ENCODE measurements at places on chromosomes 1 and 21. TPM values are rescaled to one million over a fixed set of nuclear protein-coding genes. Genes with fewer than 3 reads are reported as not detected.

Gene NEK2
- 18.5 TPM for total RNA-seq

Gene DIO1
- total RNA-seq = not detected

Gene FMOD
- 63.0 TPM for total RNA-seq

Gene FLVCR1
- total RNA-seq = 6.9 TPM

Gene DNASE2B
- total RNA-seq = not detected

Gene ACOT11
- 3.2 TPM for total RNA-seq

Gene PCAT6
- total RNA-seq = 0.25 TPM

Gene TRAPPC3
- total RNA-seq = 72.7 TPM

Gene C1orf167
- 0.26 TPM for total RNA-seq

Gene TMEM269
- under 0.01 TPM for total RNA-seq

Gene PCP4
- total RNA-seq = not detected

Gene HLX
- 3.4 TPM for total RNA-seq

Gene ALX3
- not detected for total RNA-seq

Gene NEGR1
- 0.64 TPM for total RNA-seq

Measured in dermis microvascular lymphatic vessel endothelial cell (primary cell).